ENCODE measurements at places on chromosomes 4 and X.

DNA sequence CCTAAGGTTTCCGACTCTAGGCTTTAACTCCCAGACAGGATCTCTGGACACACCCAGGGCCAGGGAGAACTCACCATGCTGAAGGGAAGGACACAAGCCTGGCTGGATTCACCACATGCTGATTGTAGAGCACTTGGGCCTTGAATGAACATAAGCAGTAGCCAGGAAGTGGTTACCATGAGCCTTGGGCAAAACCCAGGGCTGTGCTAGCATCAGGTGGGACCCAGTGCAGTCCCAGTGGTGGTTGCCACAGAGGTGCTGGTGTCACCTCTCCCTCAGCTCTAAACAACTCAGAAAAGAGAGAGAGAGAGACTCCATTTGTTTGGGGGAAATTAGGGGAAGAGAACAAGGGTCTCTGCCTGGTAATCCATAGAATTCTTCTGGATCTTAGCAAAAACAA, 77.0 kb downstream of the KLHL13 start:
- DNase-seq: no peak

DNA sequence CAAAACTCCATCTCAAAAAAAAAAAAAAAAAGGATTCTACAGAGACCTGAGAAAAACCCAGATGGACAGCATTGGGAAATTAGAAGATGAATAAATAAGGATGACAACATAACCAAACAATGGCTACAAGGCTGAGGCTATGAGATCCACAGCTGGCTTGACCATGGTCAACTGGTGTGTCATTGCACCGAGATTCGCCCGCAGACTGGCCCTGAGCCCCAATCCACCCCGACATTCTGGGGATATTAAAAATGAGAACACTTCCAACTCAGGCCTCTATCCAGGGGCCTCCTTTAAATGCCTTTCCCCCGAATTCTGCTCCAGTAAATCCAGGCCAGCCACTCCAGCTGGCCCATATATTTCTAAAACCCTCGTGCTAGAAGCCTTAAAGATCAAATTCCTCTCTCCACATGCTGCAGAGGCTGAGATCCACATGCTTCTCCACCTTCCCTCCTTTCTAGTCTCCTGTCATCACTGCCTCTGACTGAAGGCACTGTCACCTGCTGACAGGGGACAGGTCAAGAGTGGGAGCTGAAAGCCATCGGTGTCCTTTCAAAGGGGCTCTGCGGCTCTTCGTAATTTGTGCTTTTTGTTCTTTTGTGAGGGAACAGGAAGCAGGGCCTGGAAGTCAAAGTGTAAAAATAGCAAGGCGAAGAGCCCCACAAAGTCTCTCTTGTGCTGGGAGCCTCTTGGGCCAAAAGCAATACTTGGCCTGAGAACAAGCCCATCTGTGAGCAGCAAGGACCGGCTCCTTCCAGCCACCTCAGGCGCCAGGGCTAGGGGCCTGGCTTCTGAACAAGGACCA, 203.7 kb downstream of the NSUN7 start:
- no peak for DNase-seq

DNA sequence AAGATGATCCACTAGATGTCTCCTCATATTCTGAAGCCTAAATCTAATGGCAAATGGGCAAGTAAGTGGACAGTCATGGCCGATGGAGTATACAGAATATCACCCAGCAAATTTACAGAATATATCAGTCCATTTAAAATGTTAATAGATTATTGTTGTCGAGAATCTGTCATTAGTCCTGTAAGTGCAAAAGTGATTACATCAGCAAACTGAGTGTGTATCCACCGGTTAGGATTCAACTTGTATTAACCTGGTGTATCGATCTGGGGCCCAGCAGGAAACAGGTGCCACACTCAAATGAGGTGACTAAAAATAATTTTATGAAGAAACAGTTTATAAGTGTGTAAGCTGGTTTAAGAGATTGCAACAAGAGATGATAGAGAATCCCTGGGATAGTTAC, 367.9 kb upstream of the FAM47C start:
- no peak for DNase-seq

DNA sequence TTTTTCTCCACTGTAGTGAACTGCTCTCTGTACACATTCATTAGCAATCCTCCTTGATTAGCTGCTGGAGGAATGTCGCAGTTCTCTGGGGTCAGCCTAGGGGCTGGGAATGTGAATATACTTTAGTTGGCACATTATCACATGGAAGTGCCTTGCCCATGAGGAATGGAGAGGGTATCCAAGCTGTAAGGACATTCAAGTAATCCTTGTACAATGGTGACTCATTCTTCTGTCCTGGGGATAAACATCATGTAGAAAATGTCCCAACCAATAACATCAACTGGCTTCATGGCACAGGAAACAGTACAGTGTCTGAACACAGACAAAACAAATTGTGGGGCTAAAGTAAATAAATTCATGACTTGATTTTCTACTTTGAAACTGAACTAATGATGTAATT, 147.1 kb downstream of the GLRA2 start:
- DNase-seq: no peak

DNA sequence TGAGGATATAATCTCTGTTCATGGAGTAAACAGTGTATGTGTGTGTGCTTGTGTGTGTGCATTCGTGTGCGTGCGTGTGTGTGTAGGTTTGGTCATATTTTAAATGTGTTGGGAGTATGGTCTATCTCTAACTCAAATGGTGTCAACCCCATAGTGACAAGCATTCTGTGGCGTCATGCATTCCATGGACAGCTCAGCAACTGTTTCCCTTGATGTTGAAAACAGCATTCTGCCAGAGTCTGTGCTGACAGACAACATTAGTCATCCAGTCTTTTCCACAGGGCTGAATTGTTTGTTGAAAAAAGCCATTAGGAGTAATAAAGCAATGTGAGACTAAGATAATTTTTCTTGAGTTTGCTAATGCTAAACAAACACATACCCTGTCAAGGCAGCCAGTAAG, 706.6 kb downstream of the PCDH19 start:
- DNase-seq: no peak

GRCh38 chr4:165380805-165381204, 2.0 kb downstream of the CPE start:
- DNase-seq: no peak

DNA sequence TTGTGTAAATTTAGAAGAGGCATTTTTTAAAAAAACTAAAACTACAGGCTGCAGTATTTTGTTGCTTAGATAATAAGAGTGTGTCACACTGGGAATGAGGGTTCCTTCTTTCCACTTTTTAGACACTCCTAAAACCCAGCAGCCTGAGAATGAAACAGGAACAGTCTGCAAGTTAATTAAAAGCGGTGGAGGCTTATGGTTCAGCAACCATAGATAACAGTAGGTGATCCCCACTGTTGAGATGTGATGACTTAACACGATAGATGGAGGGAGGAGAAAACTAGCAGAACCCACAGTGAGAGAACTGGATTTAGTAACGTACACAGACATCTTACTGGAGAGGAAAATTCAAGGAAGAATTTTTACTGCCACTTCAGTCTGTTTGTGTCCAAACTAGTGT, 767.3 kb downstream of the C4orf33 start:
- no peak for DNase-seq

- DNase-seq: no peak
Measured at GRCh38 chr4:163606896-163607691, 112.6 kb downstream of the TMA16 start.

- no peak for DNase-seq
Measured at GRCh38 chrX:135328421-135329005, 19.2 kb downstream of the ETDC start.

DNA sequence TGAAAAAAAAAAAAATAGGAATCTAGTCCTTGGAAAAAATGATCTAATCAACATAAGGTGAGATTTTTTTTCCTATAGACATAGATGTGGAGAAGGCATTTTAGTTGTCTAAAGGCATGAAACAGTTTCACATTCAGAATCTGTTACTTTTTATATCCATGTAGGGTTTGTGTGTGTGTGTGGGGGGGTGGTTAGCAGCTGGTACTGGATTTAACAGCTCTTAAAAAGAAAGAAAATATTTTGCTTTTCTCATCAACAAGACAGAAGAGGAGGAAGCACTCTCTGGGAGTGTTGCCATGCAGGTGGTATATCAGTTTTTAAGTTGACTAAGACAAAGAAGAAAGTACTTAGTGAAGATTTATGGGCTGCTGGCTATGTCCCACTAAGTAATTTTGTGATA, 122.3 kb downstream of the VCX3B start:
- no peak for DNase-seq

GRCh38 chr4:82629238-82630000, 67.6 kb upstream of the TMEM150C start:
- DNase-seq: no peak

GRCh38 chr4:57550198-57550597, 440.0 kb upstream of the IGFBP7 start:
- no peak for DNase-seq

GRCh38 chr4:186765673-186766546, 42.3 kb upstream of the FAT1 start:
- peak; percentile 44 for DNase-seq

GRCh38 chr4:101018836-101019235, 328.5 kb downstream of the PPP3CA start:
- DNase-seq: no peak

- no peak for DNase-seq
Measured at GRCh38 chr4:89283226-89284009, 24.2 kb downstream of the GPRIN3 start.

- peak; percentile 68 for DNase-seq
Measured at GRCh38 chrX:13428053-13428786, 108.4 kb upstream of the ATXN3L start.

GRCh38 chrX:107107459-107107858, 11.2 kb downstream of the RBM41 start:
- DNase-seq: no peak

GRCh38 chr4:102627831-102628523, 126.8 kb downstream of the NFKB1 start:
- no peak for DNase-seq

GRCh38 chr4:83231620-83232076, 53.0 kb downstream of the COQ2 start:
- DNase-seq: no peak

DNA sequence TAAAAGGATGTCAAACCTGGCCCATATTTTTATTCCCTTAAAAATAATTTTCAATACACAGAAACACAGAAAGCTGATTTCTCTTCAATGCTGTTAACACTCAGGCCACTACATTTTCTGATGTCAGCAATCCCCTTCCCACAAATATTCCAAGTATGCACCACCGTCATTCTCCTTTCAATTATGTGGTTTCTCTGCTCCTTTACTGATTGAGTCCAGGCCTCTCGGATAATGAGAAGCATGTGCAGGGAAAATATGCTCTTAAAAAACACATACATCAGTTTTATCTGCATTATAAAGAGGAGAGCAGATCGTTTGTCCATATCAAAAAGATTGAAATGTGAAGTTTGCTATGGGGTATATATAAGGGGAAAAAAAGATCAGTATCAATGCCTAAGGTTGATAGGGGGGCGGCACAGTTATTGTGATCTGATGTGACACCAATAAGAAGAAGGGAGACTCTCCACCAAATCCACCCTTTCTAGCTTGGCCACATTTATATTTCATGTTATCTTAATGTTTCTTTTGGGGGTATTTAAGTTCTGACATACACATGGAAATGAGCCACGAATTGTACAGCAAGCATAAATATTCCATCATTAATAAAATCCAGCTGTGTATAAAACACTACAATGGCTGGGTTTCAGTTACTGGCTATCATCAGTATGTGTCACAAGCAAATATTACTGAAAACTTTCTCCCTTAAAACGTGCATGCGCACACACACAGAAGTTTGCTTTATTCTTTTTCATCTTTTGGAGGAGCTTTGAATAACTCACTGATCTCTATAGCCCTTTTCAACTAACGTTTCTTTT, 6.4 kb downstream of the AMOT start:
- DNase-seq: peak; percentile 97

GRCh38 chrX:153521034-153521433, 3.6 kb downstream of the ATP2B3 start:
- no peak for DNase-seq

- DNase-seq: no peak
Measured at GRCh38 chrX:626745-627509, 3.7 kb upstream of the SHOX start.

Measured in HAP-1 (cell line).